ENCODE measurements at places on chromosomes 2 and 18.

- no peak for DNase-seq
These were observed 90.4 kb downstream of the MEP1B start for GRCh38 chr18:32280188-32280783.

- DNase-seq = no peak
These were observed 591 bp upstream of the LDLRAD4 start for GRCh38 chr18:13217971-13218367.

DNA sequence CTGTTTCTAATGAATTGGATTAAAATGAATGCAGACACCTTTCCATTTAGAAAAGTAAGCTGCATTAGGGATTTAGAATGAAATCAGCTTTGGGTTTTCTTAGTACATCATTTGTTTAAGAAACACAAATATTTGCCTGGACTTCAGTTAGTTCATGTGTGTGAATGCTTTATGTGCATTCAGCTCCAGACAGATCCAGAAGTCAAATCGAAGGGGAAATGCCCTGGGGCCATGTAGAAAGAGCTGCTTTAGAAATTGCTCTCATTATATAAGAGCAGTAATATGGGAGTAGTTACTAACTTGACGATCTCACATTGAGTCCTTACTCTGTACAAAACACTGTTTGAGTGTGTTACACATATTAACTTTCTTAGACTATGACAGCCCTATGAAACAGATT lies 88.0 kb upstream of the TTC39C start:
- DNase-seq = no peak

- no peak for DNase-seq
These were observed 295.6 kb downstream of the ZNF385B start for GRCh38 chr2:179565807-179566206.

DNA sequence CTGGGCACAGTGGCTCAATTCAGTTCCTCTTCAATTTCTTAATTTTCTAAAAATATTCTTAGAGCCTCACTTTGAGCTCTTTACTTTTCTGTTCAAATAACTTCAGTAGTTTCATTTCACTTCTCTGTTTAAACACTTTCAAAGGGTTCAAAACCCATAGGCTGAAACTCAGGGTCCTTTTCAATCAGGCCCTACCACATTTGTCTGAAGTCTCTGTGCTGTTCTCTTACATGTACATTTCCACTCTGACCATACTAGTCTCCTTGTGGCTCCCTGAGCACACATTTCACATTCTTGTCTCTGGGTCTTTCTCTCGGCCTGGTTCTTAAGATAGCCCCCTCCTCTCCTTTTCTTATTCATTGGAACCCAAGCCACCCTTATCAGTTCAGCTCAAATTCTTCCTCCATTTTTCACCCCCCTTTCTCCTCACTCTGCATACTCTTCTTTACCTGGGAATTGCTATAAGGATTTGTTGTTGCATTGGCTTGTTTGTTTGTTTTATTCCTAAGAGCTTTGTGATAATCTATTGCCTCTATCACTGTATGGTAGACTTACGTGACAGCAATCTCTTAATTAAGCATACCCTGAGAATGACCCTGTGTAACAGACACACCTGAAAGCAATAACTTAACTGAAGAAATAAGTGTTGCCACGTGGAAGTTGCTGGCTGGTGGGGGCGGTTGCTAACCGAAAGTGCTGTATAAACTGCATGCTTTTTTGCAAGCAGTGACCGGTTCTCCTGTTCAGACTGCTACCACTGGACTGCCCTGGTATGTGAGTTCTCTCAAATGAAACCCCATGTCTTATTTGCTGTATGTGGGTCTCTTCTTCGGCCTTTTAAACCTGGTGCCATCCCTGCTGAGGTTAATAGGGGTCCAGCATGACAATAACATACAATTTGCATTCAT lies 27.7 kb upstream of the ACADL start:
- DNase-seq = no peak

- DNase-seq = no peak
These were observed 437.0 kb downstream of the PARD3B start for GRCh38 chr2:204982303-204982702.

DNA sequence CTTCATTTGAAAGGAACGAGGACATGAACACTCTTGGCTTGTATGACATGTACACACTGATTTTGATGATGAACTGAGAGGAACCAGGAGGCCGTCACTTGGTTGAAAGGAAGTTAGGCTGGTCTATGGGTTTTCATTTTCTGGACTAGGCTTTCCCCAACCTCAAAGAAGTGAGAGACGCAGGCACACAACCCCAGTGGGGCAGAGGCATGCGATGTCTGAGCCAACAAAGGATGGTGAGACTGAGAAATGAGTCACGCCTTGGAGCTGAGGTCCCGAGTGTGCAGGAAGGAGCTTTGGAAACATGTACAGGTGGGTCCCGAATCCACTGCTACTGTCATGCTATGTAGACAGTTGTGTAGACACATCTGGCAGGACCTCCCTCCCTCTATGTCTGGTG lies 24.1 kb downstream of the SIGLEC15 start:
- DNase-seq = no peak

DNA sequence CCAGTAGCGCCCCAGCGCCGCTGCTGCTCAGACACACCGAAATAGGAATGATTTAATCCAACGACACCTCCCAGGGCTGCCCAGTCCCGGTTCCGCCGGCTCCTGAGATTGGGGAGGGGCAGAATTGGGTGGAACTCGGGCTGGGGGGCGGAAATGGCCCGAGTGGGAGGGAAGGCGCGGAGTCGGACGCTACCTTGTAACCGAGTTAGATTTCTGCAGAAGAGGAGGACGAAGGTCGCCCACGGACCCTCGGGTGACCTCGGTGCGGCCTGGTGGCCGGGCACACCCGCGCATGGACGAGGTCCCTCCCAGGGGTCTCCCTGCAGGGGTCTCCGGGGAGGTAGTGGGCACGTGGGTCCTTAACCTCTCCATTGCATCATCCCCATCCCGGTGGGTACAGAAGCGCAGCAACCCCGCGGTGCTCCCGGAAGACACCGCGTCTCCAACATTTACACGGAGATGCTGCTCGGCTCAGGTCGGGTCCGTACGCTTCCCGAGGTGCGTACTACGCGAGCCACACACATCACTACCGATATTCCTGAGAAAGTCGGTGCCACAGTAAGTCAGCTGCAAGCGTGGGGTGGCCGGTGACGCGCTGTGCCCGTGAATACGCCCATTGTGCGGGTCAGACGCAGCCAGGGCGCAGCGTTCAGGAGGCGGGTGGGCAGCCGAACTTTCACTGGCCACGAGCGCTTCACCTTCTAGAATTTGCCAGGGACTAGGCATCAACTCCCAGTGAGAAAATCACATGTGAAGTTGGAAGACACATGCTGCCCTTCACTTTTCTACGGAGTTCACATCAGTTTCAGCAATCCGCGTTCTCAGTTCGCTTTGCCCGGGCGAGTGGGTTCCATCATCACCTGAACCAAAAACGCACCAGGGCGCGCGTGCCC lies 3.0 kb downstream of the ZNF516 start:
- DNase-seq = no peak

All from SHP77 (cell line).